Sciatic nerve (tissue), 2 donors: ENCODE measurements at places on chromosomes 11 and 22.

- peak; percentile 35 for DNase-seq
Measured at GRCh38 chr22:49976439-49977175, 16.0 kb downstream of the PIM3 start.

GRCh38 chr11:33701302-33702230 is 940 bp upstream of the C11orf91 start:
- peak; percentile 58 for DNase-seq

GRCh38 chr11:22703040-22703439 is 36.6 kb downstream of the GAS2 start:
- no peak for DNase-seq

GRCh38 chr11:63839508-63840355 is 822 bp downstream of the MARK2 start:
- no peak for DNase-seq

DNA sequence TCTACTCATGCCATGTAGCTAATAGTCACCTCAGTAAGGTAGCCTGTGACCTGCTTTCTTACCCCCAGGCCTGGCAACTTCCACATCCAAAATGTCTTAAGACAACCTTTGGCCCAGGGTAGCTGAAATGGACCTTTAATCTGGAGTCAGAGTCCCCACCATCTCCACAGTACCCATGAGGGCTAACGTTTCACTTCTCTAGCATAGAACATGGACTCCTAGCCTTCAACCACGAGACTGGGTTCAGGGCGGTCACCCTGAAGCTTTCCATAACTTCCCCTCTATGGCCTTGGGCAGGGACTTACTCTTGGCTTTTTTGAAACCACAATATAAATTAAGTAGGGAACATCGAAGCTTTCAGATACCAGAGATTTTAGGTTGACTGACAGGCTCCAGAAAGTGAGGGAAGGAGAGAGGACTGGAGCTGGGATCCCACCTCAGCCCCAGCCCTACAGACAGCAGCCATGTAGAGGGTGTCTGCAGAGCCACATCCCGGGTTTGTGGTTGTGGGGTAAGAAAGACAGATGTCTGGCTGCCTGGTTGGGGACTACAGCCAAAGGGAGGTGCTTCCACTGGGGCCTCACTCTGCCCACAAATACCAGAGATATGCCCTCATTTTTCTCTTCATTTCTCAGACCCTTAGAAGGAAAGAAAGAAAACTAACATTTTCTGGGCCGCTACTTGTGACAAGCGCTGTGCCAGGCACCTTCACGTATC is 2.6 kb downstream of the TBC1D10A start:
- no peak for DNase-seq

GRCh38 chr11:61053191-61053590 is 49.1 kb upstream of the CD5 start:
- DNase-seq = peak; percentile 15

- no peak for DNase-seq
Measured at GRCh38 chr11:74520927-74521665, 27.6 kb upstream of the LIPT2 start.

DNA sequence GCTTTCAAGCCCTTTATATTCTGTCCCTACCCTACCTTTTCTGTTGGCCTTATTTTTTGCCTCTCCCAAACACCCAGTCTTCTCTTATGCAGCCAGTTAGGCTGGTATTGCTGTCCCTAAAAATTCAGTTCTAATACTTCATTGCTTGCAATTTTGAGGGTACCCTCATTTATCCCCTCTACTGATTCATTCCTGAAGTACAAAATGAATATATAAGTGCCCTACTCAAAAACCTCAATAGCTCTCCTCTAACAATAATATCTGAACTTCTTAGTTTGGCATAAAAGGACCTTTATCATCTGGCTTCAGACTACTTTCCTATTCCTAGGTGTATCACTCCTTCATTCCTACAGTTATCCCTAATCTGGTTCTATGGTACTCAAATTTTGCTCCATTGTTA is 5.2 kb upstream of the EIF4G2 start:
- no peak for DNase-seq

GRCh38 chr11:45266676-45267020 is 19.5 kb downstream of the SYT13 start:
- no peak for DNase-seq

DNA sequence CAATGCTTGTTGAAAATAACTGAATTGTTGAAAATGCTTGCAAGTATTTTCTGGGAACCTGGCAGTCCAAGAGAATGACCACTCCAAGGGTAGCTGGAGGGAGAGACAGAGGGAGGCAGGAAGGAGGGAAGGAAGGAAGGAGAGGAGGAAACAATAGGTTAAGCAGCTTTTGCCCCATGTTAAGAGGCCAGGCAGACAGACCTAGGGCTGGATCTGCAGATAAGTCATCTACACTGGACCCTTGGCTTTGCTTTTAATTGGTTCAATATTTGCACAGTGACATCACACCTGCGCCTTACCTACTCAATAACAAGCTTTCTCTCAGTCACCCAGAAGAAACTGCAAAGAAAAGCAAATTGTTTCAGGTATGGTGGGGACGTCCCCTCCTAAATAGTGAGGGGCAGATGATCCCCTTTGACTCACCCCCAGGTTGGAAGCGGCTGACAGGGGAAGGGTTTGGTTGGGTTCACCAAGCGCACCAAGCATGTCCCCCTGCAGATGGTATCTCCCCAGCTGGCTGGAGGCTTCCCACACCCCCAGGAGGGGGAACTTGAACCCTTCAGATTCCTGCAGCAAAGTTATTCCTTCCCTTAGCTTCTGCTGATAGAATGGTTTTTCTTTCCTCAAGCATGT is 24.3 kb downstream of the MYH9 start:
- no peak for DNase-seq

DNA sequence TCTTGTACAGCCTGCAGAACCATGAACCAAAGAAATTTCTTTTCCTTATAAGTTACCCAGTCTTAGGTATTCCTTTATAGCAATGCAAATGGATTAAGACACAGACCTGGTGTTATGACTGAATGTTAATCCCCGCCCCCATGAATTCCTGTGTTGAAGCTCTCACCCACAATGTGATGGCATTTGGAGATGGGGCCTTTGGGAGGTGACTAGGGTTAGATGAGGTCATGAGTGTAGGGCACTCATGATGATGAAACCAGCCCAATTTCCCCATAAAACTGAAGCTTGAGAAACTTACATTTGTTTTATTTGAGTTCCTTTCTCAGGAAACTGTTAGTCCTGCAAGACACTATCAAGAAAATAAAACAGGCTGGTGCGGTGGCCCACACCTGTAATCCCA is 115.8 kb upstream of the THY1 start:
- DNase-seq = peak; percentile 9

DNA sequence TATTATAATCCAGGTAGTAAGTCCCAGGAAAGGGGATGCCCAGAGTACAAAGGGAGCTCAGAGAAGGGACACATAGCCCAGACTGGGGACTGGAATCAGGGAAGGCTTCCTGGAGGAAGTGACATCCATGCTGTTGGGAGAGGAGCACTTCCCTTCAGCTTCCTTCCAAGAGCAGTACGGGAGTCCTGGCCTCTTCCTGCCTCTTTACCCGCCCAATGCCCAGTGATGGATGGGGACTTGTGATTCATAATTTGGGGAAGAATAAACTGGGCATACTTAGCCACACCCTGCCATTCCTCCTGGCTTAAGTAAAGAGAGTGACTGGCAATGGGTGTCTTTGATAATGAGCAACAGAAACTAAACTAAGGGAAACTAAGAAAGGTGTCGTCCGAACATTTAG is 11.5 kb downstream of the C11orf91 start:
- DNase-seq = no peak

DNA sequence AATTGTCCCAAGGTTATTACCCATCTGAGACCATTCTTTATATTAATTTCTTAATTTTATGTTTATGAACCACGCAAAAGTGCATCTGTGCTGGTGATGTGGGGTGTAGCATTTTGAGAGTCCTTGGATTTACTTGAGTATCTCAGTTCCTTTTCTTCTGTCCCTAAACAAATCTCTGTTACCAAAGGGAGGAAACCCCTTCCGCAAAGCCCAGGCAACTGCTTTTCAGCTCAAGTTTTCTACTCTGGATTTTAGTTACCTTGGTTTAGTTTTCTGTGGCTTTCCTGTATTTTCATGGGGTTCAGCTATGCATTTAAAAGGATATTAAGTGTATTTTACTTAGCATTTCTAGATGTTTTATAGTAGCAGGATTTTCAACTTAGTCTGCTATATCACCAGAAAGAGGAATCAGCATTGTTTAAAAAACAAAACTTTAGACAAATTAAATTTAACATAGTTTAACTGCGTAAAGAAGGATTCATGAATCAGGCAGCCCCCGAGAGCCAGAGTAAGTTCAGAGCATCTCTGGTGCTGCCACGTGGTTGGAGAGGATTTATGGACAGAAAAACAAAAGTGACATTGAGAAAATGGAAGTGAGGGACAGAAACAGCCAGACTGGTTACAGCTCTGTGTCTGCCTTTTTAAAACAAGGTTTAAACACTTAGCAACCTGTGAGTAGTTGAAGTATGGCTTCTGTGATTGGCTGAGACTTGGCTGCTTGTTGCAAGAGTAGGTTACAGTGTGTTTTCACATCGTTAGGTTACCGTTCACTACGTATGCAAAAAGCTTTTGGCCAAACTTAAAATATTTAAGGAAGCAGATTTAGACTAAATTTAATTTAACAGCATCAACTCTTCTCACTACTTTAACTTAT is 9.6 kb downstream of the ADM start:
- no peak for DNase-seq

DNA sequence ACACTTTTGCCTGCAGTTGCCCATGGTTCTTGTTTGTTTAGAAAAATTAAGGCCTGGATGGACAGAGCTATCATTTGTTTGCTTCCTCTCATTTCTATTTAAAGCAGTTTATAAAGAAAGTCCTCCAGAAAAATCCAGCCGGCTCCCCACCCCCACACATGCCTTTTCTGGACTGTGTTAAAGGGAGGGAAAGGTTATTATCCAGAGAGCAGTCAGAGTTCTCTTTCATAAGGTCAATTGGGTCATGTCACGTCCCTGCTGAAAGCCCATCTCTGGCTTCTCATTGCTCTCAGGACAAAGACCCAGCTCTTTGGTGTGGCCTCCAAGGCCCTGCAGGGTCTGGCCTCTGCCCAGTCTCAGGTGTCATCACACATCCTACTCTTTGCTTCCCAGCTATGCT is 9.8 kb upstream of the GRK3 start:
- no peak for DNase-seq

DNA sequence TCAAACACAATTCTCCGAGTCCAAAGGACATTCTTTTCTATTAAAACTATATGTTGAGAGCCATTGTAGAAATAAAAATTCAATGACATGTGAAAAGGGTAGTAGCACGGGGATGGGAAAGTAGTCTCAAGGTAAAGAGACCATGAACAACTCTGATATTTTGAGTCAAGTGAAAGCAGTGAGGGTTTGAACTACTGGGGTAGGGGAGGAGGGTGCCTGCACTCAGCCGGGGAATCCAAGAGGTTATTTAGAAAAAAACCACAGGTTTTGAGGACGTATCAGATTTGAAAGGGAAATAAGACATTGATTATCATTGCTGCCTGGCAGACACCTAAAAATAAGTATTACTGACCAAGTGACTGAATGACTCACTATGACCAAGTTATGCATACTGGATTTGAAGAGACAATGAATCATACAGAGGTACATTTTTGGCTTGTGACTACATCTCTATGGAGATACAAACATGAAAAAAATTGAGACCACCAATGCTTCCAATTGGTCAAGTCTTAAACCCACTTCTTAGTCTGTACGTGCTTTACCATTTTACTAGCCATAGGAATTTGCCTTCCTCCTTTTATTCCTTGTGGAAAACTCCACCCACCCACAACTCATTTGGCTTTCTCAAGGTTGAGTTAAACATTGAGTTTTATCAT is 2.2 kb upstream of the OR52H1 start:
- no peak for DNase-seq

- DNase-seq = no peak
Measured at GRCh38 chr11:1752907-1753228, 2.5 kb upstream of the IFITM10 start.

- DNase-seq = peak; percentile 42
Measured at GRCh38 chr11:2685566-2686359, 14.0 kb downstream of the KCNQ1OT1 start.

- no peak for DNase-seq
Measured at GRCh38 chr22:25090225-25090890, 109.3 kb upstream of the CRYBB3 start.

DNA sequence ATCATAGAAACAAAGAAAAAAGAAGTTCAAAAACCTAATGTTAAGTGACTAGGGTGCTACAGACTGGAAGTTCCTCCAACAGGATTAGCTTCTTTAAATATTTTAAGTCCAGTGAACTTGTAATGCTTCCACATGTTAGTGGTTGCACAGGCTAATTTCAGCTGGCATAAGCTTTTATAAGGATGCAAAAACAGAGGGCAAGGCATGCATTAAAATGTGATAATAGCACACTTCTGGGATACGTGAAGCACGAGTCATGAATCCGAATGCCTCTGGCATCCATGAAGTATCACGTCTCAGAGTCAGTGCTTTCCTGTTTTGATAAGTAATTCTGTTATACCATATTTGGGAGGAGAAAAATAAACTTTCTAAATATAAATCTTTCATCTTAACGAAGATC is 106.8 kb downstream of the DCDC1 start:
- DNase-seq = no peak

- no peak for DNase-seq
Measured at GRCh38 chr11:6025056-6025455, 5.5 kb downstream of the OR56A1 start.

DNA sequence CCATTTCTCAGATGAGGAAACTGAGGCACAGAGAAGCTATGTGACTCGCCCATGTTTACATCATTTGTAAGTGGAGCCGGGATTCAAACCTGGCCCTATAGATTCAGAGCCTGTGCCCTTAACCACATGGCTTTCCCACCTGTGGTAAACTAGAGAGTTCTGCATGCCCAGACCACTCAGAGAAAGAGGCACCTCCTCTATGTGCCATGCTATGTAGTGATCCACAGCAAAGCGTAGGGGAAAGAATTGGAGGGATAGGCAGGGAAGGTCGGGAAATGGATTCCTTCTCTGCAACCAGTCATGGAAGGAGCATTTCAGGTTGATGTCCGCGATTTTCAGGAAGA is 15.4 kb upstream of the POU2AF2 start:
- no peak for DNase-seq

GRCh38 chr11:105579111-105579510 is 30.8 kb upstream of the GRIA4 start:
- no peak for DNase-seq

GRCh38 chr11:15150507-15150906 is 35.8 kb downstream of the INSC start:
- DNase-seq = no peak

DNA sequence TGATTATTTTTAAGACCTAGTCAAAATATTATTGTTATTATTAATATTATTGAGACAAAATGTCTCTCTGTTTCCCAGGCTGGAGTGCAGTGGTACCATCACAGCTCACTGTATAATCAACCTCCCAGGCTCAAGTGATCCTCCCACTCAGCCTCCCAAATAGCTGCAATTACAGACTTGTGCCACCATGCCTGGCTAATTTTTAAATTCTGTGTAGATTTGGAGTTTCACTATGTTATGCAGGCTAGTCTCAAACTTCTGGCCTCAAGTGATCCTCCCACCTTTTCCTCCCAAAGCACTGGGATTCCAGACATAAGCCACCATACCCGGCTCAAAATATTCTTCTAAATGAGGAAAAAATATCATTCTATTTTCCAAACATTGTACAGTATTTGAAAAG is 37.0 kb downstream of the SLC36A4 start:
- DNase-seq = no peak

GRCh38 chr22:41347066-41347859 is 34.5 kb upstream of the TEF start:
- DNase-seq = no peak

GRCh38 chr11:73525611-73526010 is 72.3 kb downstream of the FAM168A start:
- no peak for DNase-seq

GRCh38 chr11:110329445-110329844 is 33.0 kb upstream of the RDX start:
- no peak for DNase-seq

GRCh38 chr22:21960200-21961126 is 7.8 kb upstream of the PPM1F start:
- no peak for DNase-seq
